ENCODE measurements at places on chromosomes 5 and 9.

DNA sequence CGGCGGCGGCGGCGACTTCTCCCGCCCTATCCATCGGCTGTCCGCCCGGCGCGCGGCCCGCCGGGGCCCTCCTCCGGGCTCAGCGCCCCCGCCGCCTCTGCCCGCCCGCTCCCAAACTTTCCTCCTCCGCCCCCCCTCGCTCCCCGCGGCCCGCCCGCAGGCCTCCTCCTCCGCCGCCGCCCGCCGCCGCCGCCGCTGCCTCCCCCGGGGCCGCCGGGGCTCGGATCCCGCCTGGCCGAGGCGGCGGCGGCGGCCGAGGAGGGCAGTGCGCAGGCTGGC, 460 bp upstream of the PBX3 start:
- DNase-seq = no peak

DNA sequence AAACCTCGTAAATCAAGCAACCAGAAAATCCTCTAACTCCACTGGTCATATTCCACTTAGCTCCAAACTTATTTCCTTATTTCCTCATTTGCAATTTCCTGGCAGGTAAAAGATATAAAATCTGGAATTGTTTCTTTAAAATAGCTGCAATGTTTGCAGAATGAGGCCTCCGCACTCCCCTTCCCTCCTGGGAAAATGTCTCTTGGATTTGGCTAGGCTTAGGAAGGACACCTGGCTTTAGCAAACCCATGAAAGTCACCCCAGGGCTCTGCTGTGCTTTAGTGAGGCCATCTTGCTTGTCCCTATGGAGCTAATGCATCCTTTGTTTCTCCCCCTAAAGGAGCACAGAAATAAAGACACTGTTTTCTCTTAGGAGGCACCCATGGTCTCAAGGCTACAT, 10.5 kb downstream of the ARSB start:
- DNase-seq = no peak

- DNase-seq = no peak
Measured at GRCh38 chr5:122014236-122014935, 52.6 kb downstream of the SRFBP1 start.

DNA sequence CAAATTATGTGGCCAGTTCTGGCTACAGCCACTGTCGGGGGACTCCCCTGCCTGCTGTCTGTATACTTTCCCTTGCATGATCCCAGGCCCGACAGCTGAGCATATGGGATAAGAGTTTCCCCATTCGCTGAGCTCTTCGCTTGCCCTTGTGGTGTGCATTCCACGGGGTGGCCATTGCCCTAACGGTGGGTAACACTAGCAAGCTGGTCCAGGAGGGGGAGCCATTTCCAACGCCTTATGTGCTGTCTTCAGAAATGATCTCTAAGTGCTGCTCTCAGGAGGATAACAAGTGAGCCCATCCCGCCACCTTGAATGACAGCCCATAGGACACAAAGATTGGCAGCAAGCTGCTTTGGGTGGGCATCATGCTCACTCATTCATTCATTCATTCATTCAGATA, 190.9 kb downstream of the FSTL4 start:
- no peak for DNase-seq

GRCh38 chr9:70450738-70451137, 36.3 kb upstream of the KLF9 start:
- DNase-seq = no peak

DNA sequence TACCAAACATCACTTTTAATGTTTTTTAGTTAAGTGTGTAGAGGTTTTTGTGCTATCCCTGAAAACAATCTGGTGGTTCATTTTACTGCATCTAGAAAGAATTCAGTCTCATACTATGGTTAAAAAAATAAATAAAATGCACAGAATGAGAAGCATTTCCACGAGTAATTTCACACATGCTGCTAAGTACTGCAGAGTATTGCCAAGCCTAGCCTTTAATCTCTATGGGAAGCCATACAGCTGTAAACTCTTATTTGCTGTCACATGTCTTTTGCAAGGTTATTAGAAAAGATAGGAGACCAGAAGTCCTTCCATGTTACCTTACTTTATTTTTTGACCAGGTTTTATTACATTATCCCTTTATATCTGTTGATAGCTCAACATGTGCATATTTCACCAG, 37.6 kb upstream of the MAN2A1 start:
- no peak for DNase-seq

DNA sequence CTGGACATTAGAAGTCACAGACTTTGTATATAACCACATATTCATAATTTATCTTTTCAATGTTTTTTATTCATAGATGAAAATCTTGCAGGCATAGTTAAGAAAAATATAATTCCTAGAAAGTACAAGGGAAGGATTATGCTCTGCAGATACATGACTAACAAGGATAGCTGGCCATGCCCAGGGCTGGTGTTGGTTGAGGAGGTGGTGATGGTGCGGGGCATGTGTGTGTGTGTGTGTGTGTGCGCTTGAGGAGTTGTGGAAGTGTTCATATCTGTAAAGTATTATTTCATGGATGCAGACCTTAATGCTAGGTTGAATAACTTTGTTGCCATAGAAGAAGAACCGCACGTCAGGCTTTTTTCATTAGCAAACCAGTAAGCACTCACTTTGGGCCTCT, 1.3 kb downstream of the S1PR3 start:
- no peak for DNase-seq

DNA sequence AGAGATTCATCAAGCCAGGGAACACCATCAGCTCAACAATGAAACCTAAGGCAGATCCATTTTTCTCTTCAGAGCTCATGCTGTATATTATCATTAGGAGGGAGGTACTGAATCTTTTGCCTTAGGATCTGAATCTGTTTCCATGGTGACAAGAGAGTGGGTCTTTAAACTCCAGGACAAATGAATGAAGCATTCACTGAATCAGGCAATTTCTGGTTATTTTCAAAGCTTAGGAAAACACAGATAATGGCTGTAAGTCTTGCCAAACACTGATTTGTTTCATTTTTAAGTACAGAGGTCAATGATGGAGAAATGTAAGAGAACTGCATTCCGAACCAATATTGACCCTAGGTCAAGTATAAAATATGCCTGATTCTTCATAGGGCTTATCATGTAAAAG, 84.9 kb downstream of the GNA14 start:
- no peak for DNase-seq

- no peak for DNase-seq
Measured at GRCh38 chr5:1634337-1634661, 110.5 kb upstream of the LPCAT1 start.

DNA sequence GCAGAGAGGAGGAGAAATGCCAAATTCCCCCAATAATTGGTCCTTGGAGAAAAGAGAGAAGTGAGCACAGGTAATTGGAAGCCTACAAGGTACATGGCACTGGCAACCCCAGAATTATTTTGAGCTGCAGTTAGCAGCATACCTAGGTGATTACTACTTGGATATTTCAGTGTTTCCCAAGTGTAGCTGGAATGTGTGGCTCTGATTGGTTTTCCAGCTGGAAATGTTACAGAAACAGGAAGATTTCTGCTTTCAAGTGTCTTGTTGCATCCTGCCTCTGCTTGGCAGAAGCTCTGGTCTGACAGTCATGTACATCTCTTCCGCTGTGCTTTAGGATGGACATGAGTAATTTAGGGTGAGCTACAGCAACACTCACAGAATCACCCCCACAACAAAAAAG, 262.1 kb downstream of the ENC1 start:
- no peak for DNase-seq

GRCh38 chr9:438066-438465, 223.4 kb downstream of the DOCK8 start:
- no peak for DNase-seq

DNA sequence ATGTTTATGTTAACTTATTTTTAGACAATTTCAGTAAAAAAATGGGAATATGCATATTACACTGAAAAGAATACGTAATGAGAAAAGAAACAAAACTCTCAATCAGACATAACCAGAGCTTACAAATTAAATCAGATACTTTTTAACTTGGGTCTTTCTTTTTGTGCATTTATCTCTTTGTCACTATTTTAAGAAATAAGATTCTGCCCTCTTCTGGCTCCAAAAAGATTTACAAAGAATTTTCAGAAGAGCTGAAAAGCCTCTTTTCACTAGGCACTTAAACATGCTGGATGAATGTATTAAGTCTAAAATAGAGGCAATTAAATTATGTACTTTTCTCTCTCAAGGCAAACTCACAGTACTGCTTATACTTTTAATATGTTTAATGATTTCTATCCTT, 55.5 kb downstream of the CEP120 start:
- DNase-seq = peak; percentile 16

- no peak for DNase-seq
Measured at GRCh38 chr5:15914638-15915037, 265.0 kb downstream of the MARCHF11 start.

GRCh38 chr5:154697371-154697770, 57.8 kb upstream of the LARP1 start:
- no peak for DNase-seq

DNA sequence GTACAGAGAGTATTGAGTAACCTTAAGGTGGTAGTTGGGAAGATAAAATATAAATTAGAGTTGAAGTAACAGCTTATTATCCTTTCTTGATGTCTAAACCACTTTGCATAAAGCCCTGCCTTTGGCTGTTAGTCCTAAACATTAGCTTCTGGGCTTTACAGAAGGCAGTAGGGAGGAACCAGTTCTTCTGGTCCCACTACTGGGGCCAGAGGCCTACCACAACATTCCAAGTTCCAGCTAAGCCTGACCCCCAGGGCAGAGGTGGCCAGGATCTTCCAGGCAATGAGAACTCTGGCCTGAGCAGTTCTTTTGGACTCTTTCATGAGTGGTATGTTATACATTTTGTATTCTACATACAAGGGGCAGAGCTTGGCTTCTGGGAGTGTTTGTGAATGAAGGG, 26.1 kb downstream of the DNAI1 start:
- DNase-seq = no peak

DNA sequence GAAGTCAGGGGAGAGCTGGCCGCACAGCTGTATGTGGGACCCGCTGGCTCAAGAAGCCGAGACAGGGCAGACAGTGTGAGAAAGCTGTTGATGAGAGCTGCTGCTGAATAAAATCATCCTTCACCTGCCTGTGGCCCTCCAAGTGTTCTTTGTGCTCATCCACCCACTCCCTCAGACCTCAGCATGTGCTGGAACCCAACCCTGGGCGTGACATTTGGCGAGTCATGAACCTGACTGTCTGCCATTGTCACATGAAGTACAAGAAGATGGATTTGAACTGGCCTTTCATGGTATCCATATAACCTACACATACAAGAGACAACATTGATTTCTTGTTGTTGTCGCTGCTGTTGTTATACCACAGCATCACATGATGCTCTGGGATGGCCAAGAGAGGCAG, 139.7 kb upstream of the PLCXD3 start:
- no peak for DNase-seq

- DNase-seq = no peak
Measured at GRCh38 chr5:155085282-155085989, 71.9 kb downstream of the KIF4B start.

- DNase-seq = no peak
Measured at GRCh38 chr5:132498152-132498551, 7.6 kb upstream of the IRF1 start.

GRCh38 chr5:141951332-141951781, 6.6 kb downstream of the PCDH12 start:
- DNase-seq = no peak

GRCh38 chr5:128228521-128228920, 145.0 kb downstream of the SLC12A2 start:
- peak; percentile 5 for DNase-seq

DNA sequence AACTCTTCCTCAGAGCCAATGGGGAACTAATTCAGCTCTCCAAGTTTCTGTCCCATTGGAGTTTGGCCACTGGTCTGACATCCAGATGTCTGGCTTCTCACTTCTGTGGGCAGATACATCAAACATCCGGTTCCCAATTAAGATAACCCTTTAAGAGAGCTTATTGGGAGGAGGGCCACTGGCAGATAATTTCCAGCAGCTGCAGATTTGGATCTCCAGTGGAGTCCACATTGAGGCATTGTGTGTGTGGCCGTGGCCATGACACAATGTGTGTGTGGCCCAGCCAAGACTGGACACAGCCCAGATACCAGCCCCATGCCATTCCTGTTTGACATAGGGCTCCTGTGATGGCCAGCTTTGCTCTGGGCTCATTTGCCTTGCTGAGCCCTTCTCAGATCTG, 110.5 kb upstream of the MAP1B start:
- DNase-seq = no peak

- DNase-seq = no peak
Measured at GRCh38 chr5:67092535-67092934, 104.1 kb downstream of the CD180 start.

GRCh38 chr9:114244570-114244969, 78.3 kb upstream of the ORM1 start:
- DNase-seq = no peak

DNA sequence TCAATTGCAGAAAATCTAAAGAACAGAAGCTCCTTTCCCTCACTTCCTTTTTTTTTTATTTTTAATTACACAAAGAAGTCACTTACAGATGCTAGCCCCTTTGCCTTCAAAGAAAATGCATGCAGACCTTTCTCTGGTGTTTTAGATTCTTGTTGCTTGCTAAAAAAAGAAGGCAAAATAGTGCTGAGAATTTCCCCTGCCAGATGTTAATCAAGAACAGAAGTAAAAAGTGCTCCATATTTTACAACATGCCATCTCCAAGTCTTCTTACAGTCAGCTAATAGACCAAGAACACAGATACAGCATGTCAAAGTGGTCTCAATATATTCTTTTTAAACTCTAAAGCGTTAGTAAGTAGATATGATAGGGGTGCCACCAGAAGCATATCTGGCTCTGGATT, 142.8 kb upstream of the RGMB start:
- no peak for DNase-seq

DNA sequence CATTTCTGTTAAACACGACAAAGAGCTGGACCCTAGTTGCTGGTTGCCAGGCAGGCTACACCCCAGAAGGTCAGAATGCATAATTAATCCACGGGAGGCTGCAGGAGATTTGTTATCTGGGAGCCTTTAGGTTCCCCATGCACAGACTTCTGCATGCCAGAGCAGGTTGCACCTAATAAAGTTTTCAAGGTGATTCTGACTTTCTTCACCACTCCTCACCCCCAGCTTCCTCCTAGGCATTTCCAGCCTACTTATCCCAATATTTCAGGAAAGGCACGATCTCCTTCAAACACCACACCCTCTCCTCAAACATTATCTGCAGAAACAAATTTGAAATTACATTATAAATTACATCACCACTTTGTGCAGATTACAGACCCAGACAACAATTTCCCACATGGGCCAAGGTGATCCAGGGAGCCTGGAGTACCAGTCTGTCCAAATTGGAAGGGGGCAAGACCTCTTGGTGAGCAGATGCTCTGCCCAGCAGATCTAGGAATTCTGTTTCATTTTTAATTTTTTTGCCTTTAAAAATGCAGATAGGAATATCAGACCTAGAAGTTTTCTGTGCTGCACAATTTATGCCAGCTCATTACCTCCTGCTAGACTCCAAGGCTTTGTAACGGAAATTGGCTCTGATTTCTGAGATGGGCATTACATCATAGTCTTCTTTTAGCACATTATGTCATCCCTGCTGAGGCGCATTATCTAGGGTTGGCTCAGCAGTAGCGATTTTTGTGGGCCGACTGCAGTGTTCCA, 363.4 kb upstream of the SLC30A5 start:
- DNase-seq = no peak

- DNase-seq = no peak
Measured at GRCh38 chr5:956941-957747, 51.5 kb upstream of the NKD2 start.

Data from NCI-H1105 treated with DMSO at 0.1 percent for 48 hours (cell line).